ENCODE measurements at places on chromosomes 11 and 22.

- DNase-seq: no peak
Measured at GRCh38 chr11:11117730-11118129, 235.3 kb downstream of the CSNK2A3 start.

DNA sequence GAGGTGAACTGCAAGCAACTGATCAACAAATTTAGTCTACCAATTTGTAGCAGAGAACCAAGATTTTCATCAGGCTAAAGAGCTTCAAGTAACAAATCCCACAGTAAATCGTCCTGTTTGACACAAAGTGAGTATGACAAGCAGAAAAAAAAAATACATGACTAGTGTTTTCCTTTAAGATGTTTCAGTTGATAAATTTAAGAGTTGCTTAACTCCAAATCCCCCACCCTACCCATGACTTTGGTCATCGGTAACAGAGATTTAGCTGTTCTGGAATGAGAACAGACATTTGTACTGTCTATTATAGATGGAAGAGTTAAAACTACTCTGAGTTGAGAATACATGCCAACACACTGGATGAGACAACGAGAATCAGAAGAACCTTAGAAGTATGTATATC lies 165.0 kb upstream of the MTMR2 start:
- no peak for DNase-seq

- no peak for DNase-seq
Measured at GRCh38 chr11:62012451-62012831, 45.0 kb upstream of the FTH1 start.

GRCh38 chr11:126893796-126894195 lies 106.8 kb downstream of the KIRREL3 start:
- DNase-seq: no peak

DNA sequence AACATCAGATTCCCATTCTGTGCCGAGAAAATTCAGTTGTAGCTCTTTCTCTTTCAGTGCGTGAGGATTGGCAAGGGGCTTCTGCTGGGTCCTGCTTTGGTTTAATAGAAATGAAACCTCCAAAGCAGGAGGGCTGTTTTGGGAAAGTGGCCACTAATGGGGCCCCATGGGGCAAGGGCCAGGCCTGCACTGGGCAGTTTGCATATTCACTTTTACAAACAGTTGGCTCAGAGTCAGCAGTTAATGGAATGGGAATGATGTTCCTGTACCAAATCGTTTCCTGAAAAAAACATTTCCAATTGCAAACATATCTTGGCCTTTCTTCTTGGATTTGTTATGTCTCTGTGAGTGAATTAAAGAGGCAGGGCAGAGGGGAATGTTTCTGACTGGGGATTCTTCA lies 92.1 kb downstream of the PARVA start:
- no peak for DNase-seq

DNA sequence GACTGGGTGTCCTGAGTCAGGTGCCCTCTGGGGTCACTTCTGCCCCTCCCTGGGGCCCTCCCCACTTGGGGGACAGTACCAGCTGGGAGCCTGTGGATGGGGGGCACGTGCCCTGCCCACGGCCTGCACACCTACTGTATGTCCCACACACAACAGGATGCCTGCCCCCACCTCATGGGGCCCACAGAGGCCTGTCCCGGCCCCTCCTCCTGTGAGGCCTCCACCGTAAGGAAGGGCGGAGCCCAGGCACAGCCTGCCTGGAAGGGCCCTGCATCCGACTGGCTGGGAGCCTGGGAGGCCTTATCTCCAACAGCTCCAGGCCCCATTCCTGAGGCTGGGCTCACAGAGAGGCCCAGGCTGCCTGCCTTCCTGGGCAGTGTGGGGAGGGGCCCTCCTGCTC lies 47.8 kb downstream of the BRSK2 start:
- DNase-seq: no peak

DNA sequence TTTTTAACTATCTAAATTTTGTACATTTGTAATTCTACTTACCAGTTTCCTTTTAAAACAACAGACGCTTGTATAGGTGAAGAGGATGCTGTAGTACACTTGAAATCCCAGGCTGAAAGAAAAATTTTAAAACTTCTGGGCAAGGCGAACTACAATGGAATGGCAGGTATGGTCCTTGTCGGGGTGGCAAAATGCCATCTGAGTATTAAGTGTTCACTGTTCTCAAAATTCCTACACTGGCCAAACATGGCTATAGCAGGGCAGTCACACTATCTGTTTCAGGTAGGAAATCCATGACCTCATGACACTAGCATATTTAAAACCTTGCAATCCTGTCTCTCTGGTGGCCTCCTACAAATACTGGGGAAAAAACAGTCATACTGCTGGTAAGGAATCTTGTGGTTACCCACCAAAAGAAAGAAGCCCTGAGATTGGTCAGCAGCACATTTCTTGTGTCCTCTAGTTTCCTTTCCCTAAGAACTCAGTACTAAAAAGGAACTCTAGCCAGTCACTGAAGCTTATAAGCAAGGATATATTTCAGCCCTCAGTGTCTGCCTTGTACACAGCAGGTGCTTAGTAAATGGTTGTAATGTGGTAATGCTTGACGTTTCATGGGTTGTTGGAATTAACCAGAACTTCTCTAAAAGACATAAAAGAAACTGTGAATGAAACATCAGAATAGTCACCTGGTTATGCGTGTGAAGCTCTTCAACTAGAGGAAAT lies 5.2 kb upstream of the ZC3H12C start:
- DNase-seq: no peak

DNA sequence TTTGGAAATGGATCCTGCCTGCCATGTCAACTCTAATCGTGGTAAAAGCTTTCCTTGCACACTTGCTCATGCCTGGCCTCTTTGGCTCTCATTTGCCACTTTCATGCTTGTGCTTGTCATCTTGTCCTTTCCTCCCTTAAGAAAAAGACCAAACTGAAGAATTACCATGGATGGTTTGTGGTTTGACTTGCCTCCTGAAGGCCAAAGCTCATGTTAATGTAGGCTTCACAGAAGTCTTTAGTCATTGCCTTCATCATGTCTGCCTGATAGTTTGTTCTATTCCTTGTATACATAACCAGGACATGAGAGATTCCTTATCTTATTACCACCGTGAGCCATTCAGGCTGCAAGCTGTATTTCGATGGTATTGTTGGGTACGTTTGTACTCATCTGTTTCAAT lies 17.3 kb downstream of the TEAD1 start:
- DNase-seq: no peak

GRCh38 chr11:11501546-11502262 lies 120.1 kb downstream of the GALNT18 start:
- DNase-seq: no peak

- no peak for DNase-seq
Measured at GRCh38 chr11:15158351-15159015, 43.8 kb downstream of the INSC start.

DNA sequence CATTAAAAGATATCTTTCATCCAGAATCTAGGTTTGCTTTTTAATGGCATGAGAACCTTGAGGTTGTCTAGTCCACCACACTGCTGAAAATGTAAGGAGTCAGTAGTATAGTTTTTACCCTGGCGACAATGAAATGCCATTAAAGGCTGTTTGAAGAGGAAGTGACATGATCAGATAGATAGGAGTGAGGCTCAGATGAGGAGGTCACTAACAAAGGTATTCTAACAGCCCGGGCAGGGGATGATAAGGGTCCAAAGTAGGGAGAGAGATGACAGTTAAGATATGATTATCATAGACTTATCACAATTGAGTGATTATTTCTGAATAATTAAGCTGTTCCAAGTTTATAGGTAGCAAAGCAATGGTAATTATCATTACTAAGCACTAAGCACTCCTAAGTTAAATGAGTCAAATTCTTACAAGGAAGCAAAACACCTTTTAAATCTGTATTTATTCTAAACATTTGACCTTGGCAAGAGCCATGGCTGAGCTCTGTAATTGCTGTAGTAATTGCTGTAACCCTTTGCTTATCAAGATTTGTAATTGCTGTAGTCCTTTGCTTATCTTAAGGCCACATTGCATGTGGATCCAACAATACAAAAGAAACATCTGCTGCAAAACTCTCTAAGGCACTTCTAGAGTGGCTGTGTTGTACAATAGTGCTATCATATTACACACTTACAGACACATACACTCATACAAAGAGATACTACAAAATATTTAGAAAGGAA lies 92.6 kb downstream of the ENTHD1 start:
- no peak for DNase-seq

GRCh38 chr22:49534386-49534785 lies 293.3 kb downstream of the BRD1 start:
- DNase-seq: no peak

GRCh38 chr22:43825651-43826050 lies 13.5 kb upstream of the EFCAB6 start:
- no peak for DNase-seq

DNA sequence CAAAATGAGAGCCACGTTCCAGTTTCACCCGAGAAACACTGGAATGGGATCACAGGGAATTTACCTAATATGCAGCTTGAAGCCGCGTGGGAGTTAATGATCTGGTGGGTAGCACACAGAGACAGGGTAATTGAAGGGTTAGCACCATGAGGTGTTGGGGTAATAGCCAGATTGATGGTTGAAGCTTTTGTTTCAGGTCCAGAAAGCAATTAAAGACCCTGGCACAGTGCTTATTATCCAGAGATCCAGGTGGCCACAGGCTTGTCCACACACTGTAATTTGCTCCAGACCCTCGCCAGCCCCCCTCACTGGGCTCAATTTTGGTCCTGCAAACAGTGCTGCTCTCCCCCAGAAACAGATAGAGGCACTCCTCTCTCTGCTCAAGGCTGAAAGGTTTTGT lies 282.5 kb upstream of the ISX start:
- DNase-seq: no peak

DNA sequence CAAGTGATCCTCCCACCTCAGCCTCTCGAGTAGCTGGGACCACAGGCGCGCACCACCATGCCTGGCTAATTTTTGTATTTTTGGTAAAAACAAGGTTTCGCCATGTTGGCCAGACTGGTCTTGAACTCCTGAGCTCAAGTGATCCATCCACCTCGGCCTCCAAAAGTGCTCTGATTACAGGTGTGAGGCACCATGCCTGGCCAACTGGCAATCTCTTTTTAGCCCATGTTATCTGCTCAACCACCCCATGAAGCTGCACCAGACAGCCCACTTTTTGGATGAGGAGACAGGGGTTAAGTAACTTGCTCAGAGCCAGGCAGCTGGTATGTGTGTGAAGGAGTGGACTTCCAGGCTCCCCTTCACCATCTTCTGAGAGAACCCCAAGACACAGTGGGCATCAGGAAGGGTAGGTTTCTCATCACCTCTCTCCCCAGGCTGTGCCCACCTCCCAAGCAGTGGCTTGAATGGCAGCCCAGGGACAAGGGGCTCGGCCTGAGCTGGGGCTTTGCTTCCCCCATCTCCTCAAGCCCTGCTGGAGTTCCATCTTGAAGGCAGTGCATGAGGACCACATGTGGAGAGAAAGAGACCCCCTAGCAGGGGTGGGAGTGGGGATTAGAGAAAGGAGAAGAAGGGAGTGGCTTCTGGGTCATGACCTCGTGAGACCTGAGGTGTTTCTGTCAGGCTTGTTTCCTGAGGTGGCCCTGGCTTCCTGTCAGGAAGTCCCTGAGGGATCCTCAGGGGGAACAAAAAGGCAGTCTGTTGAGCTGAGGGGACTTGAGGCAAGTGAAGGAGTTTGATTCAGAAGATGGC lies 87.5 kb upstream of the PARVA start:
- no peak for DNase-seq

- no peak for DNase-seq
Measured at GRCh38 chr11:45156201-45156600, 9.8 kb downstream of the PRDM11 start.

GRCh38 chr11:108241330-108242037 lies 18.6 kb downstream of the ATM start:
- DNase-seq: no peak

DNA sequence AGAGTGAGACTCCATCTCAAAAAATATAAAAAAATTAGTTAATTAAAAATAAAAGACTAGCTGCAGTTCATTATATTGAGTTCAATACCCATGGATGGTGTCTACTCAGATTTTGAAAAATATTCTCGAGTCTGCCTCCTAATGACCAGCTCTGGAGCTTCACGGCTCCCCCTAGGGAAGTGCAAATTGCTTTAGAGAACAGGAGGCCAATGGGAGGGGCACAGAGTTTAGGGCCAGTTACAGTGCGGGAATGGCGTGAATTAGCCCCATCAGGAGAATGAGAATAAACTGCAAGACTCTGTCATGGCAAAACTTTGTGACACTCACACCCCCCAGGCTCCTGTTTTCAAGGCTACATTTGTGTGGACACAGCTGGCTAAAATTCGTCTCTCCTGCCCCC lies 4.6 kb downstream of the FGF4 start:
- no peak for DNase-seq

DNA sequence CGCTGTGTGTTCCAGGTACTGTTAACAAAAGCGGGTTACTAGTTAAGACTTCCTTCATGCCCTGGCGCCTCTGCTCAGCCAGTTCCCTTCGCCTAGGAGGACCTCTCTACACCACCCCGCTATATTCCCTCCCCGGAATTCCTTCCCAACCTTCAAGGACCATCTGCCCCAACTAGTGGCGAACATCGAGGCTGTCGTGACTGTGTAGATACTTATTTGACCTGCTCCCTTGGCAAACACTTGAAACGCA lies 450 bp upstream of the BCL2L13 start:
- no peak for DNase-seq

DNA sequence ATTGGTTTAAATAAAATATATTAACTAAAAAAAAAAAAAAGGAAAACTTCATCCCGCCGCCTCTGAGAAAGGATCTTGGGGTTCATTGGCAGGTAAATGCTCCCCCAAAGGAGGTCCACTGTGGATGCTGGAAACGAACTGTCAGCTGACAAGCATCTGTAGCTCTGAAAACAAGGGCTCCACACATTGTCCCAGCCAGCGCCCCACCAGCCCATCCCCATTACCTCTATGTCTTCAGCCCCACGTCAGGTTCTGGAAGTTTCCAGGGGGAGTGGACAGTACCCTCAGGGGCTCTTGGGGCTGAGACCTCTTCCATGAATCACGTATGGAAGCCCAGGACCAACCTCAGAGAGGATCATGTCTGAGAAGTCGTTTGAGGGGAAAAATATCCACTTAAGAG lies 66.4 kb upstream of the WNT7B start:
- DNase-seq: no peak

DNA sequence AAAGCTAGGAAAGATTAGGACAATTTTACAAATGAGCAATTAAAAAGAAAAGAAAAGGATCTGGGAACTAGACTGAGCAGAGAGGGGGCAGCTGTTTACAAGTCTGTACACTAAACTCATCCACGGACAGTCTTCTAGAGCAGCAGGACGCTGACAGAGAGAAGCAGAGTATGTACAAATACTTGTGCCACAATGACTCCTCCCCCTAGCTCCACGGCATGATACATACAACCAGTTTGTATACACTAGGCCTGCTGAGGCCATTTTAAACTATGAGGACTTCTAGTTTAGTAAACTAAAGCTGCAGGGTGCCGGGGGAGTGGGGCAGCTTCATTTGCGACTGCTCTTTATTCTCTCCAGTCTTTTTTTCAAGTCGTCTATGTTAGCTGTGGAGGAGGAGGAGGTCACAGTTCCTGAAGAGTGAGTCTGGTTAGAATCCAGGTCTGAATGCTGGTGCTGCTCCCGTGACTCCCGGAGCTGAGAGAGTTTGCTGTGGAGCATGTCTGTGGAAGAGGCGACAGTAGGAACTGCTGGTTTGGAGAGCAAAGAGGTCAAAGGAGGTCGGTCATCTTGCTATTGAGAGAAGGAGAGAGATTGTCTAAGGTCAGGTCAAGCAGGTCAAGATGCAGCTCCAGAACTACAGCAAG lies 24.8 kb downstream of the F2 start:
- DNase-seq: no peak
